ENCODE measurements at places on chromosomes 12 and 14. TPM values are rescaled to one million over a fixed set of nuclear protein-coding genes. Genes with fewer than 3 reads are reported as not detected.

FZD10 gene
- polyA plus RNA-seq, result 0.55 TPM

DNAI7 gene
- 0.02 TPM for polyA plus RNA-seq

C12orf50 gene
- polyA plus RNA-seq, result not detected

FSCB gene
- polyA plus RNA-seq, result not detected

MYF5 gene
- polyA plus RNA-seq, result not detected

KCNH5 gene
- polyA plus RNA-seq, result 0.03 TPM

DENND5B gene
- 4.7 TPM for polyA plus RNA-seq
